ENCODE measurements at places on chromosomes 5 and 9.
A peak's percentile ranks its signal among the peaks of the same experiment; 100 is the strongest.

GRCh38 chr9:114968671-114969070, 38.3 kb upstream of the TNFSF8 start:
- DNase-seq: no peak

GRCh38 chr5:82018462-82018861, 46.6 kb downstream of the ATG10 start:
- DNase-seq: peak; percentile 52

GRCh38 chr5:111954516-111955395, 197.8 kb upstream of the NREP start:
- DNase-seq: no peak

GRCh38 chr5:157478726-157479125, 18.7 kb downstream of the NIPAL4 start:
- no peak for DNase-seq

- DNase-seq: no peak
Observed at GRCh38 chr5:173196133-173196952, 38.7 kb downstream of the NKX2-5 start.

All from large intestine (tissue), 12 donors.